Brain (organoid and tissue), 16 donors: ENCODE measurements at places on chromosomes 7 and 10.

DNA sequence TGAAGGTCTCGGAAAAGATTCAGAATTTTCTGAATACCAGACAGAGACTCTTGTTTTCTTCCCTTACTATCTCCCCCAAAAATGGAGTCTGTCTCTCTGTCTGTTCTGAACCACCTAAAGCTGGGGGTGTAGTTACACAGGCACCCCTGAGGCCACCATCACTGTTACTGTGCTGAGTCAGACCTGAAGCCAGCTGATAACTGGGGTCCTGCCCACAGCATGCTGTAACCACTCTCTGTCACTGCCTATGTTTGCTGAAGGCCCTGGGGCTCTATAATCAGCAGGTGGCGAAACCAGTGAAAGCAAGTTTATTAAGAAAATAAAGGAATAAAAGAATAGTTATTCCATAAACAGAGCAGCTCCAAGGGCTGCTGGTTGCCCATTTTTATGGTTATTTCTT, 575.2 kb upstream of the POT1 start:
- no peak for DNase-seq

DNA sequence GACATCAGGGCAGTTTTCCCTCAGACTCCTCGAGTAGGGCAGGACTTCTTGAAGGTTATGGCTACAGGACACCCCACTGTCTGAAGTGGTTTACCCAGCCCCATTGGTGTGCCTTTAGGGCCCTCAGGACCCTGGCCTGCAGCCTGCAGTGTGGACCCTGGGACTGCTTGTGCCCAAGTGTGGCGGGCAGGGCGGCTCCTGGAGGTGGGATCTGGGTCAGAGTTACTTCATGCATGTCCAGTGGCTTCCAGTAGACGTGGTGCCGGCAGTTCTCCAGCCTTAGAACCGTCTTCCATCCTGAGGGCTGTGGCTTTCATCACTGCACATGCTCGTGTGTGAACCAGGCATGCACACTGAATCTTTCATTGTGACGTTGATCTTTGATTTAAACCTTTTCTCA, 16.7 kb downstream of the EIF3B start:
- no peak for DNase-seq

DNA sequence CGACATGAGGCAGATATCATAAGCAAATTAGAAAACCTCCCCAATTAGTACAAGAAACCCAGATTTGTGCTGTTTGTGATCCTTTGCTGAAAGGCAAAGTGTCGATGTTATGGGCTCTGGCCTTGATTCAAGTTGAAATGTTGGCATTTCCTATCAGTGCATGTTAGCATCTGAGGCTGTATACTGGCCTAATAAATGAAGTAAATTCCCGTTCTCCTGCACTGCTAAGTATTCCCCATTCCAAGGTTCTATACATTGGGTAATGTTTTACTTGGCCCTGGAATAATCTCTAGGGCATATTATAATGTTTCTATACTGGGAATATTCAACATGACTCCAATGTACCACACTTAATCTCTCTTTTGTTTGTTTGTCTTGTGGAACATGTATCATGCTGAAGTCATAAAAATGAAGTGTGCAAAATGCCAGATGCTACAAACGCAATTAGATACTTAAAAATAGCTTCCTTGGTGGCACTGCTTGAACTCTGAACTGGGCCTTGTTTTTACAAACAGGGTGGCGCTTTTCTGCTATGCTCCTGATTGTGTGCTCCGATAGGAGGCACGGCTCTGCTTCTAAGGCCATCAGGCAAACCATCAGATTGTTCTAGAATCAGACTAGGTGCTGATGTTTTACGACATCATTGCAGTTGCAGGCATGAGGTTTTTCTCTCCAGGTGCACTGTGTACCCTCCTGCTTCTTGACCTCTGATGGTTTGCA, 156.7 kb upstream of the TCF7L2 start:
- no peak for DNase-seq

GRCh38 chr7:44225566-44226395, 25.0 kb downstream of the YKT6 start:
- no peak for DNase-seq

GRCh38 chr10:46541017-46541661, 15.3 kb downstream of the GPRIN2 start:
- no peak for DNase-seq

DNA sequence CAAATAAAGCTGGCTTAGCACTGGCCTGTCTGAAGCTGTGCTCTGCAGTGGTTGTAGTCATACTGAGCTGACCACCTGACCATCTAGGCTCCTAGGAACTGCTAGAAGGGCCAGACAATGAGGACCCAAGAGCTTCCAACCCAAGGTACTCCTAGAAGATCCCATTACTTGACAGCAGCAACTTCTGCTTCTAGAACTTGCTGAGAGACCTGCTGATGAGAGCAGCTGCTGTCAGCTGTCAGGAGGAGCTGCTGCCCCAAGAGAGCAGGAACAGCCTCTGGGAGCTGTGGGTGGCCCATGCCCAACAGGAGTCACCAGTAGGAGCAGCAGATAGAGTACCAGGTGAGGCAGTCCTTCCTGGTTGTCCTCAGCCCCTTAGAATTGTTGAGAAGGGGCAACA, 70.2 kb downstream of the RBM20 start:
- DNase-seq, result no peak

DNA sequence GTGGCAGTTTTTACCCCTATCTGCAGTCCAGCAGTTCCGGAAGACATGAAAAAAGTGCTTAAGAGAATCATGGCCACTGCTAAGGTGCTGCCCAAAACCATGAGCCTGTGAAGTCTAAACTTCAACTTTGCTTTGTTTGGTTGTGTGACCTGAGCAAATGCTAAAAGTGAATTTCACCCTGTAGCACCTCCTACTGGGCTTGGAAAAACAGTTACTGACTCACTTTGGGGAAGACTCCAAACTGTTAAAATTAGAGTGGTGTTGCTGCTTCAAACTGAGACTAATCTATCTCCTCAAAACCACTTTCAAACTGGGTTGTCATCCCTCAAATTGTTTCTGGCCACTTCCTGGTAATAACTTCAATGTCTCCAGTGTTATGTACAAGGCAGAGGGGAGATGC, 21.3 kb downstream of the MKX start:
- no peak for DNase-seq

DNA sequence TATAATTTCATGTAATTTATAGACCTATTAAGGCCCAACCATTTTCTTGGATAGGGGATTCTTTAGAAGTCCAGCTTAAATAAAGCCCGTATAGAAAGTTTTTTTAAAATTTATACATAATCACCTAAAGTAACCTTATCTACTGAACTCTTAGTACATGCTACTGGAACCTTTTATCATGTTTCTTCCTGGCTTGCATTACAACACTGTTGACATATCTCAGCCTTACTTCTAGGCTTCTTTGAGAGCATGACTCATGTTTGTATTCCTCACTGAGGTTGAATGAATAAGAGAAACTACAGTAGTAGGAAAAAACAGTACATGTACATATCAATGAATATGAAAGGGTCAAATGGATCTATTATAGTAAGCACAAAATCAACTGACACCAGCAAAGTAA, 8.2 kb upstream of the MAGI2 start:
- no peak for DNase-seq

GRCh38 chr7:155591055-155591775, 44.9 kb upstream of the CNPY1 start:
- DNase-seq, result no peak

- no peak for DNase-seq
Observed at GRCh38 chr10:72167118-72167517, 48.7 kb upstream of the ANAPC16 start.

DNA sequence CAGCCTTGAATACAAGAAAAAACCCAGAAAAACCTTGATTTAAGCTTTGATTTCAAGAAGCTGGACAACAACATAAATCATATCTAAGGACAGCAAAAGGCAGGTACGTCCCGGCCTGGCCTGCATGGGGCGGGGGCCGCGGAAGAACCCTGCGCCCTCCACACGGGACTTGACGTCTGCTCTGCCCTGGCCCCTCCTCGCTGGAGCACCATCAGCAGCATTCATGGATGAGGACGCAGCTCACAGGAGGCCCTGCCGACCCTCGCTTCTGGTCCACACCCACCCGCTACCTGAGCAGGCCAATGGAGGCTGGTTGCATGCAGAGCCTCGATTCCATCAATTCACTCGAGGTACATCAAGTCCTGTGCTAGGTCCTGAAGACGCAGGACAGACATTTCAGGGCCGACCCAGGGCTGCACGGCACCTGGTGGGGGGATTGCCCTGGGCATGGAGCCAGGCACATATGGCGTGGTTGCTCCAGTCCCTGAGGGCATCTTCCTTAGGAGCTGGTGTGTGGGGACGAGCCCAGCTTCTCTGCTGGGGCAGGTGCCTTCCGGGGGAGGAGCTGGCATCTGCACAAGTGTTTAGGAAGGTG, 63.1 kb upstream of the NKX6-2 start:
- no peak for DNase-seq

- peak; percentile 22 for DNase-seq
Observed at GRCh38 chr10:37975401-37975991, 951 bp downstream of the ZNF25 start.

GRCh38 chr7:128728598-128728997, 10.6 kb upstream of the CALU start:
- DNase-seq, result no peak

DNA sequence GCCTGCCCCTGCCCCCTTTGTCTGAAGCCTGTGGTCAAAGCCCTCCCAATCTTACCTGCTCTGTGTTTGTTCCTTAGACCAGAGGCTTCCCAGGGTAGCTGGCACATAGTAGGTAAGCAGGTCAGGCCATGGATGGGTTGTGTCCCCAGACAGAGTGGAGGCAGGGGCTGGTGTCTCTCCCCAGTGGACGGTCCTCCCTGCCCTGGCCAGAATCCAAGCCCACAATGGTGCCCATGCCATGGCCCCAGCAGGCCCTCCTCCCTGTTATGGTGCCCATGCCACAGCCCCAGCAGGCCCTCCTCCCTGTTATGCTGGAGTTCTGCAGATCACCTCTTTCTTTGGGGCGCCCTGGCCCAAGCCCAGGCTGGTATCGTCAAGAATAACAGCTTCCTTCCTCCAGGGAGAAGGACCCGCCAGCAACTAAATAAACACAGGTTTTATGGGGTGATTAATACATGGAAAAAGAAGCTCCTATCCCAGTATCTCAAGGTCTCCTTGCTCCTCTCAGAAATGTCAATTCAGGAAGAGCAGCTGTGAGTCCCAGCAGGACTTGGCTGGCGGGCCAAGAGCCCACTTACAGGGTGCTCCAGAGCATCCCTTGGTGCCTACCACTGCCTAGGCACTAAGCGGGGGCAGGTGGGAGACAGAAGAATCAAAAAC, 82.0 kb downstream of the NEURL1 start:
- DNase-seq, result no peak

DNA sequence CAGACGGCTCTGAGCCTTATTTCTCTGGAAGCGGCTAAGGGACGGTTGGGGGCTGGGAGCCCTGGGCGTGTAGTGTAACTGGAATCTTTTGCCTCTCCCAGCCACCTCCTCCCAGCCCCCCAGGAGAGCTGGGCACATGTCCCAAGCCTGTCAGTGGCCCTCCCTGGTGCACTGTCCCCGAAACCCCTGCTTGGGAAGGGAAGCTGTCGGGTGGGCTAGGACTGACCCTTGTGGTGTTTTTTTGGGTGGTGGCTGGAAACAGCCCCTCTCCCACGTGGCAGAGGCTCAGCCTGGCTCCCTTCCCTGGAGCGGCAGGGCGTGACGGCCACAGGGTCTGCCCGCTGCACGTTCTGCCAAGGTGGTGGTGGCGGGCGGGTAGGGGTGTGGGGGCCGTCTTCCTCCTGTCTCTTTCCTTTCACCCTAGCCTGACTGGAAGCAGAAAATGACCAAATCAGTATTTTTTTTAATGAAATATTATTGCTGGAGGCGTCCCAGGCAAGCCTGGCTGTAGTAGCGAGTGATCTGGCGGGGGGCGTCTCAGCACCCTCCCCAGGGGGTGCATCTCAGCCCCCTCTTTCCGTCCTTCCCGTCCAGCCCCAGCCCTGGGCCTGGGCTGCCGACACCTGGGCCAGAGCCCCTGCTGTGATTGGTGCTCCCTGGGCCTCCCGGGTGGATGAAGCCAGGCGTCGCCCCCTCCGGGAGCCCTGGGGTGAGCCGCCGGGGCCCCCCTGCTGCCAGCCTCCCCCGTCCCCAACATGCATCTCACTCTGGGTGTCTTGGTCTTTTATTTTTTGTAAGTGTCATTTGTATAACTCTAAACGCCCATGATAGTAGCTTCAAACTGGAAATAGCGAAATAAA, 175.5 kb downstream of the RNF216 start:
- no peak for DNase-seq

DNA sequence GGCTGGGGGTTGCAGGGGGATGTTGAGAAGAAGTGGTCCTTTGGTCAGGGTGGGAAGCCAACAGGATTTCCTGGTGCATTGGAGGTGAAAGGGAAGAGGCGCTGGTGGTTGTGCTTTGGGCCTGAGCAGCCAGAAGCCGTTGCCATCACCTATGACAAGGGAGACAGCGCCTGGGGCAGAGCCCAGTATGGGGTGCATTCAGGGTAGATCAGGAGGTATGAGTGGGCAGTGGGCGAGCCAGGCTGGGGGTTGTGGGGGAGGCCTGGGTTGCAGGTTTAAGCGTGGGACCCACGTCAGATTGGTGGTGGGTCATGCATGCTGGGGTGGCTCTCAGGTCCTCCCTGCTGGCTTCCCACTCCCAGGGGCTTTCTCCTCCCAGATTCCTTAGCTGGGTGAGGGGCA, 6.3 kb upstream of the PILRB start:
- no peak for DNase-seq

DNA sequence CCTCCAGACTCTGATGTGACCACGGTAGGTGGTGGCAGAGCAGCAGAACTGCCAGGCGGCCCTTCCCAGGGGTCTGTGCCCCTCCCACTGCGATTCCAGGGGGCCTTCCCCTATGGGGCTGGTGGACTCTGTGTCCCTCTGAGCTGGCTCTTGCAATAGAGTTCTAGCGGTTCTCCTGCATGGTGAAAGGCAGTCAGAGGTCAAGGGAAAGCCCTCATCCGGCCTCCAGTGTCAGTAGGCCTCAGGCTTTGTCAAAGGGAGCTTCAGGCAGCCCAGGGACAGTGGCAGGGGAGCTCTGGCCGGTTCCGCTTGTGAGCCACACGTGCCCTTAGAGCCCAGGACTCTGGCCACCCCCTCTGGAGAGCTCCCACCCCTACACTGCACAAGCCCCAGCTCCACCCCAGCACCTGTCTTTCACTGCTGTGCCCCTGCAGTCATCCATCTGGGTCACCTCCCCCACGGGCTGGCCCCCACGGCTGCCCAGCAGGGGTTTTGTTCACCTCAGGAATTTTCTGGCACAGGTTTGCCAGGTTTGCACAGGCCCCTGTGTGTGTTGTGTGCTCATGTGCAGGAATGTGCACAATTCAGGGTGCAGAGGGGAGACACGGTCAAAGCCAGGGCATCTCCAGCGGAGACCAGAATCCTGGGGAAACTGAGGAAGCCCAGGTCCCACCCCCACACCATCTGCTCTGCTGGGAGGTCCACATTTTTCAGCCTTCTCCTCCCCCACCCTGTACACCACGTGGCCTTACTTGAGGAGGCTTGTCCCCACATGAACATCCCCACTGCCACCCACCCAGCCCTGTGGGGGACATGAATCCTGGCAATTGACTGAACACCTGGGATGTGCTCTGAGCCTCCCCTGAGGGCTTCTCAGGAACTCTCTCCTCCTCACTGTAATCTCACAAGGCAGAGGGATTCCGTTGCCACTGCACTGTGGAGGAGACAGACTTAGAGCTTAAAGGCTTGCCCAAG, 23.8 kb downstream of the C10orf105 start:
- no peak for DNase-seq
